ENCODE measurements at places on chromosomes 5 and 9.

DNA sequence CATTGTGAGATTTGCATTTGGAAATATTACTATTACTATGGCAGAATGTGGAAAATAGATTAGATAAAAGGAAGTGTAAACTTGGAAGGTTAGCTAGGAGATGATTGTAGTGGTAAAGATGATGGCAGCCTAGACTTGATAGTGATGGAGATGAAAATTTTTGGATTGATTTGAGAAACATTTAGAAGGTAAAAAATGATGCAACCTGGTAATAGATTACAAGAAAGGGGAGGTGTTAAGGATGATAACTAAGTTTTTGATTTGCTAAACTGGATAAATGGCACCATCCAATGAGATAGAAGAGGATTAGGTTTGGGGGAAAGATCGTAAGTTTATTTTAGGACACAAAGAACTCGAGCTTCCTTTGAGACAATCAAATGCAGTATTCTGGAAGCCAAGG lies 8.9 kb upstream of the SLC30A5 start:
- DNase-seq, result no peak

DNA sequence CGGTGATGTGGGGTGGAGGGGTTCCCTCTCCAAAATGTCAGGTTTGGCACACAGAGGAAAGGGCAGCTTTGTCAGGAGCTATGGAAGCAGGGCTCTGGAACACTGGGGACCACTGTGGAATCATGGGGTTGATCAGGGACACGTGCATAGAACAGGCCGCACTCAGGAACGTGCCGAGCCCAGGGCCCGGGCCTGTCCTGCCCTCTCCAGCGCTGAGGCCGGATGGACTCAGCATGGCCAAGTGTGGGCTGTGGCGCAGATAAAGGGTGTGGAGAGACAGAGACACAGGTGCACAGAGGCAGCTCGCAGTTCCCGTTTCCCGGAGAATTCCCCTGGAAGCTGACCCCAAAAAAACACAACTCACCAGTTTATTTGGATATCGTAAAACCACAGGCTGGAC lies 37.8 kb upstream of the SLC6A3 start:
- DNase-seq, result no peak

DNA sequence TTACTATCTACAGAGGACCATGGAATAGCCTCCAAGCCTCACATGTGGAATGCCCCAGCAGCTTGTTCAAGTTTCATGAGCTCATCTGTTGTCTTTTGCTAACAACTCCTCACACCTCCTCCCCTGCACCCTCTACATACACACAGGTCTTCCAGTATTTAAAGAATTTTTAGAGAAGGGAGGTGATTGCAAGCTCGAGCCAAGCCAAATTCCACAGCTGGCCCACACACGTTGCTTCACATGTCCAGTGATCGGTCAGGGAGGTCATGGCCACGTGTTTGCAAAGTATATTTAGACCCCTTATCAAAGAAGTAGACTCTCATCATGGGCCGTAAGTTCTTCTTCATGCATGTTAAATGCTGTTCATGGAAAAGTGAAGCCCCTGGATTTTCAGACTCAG lies 281.7 kb downstream of the OSTF1 start:
- no peak for DNase-seq

GRCh38 chr9:113808391-113809358 lies 67.4 kb upstream of the ZNF618 start:
- no peak for DNase-seq

DNA sequence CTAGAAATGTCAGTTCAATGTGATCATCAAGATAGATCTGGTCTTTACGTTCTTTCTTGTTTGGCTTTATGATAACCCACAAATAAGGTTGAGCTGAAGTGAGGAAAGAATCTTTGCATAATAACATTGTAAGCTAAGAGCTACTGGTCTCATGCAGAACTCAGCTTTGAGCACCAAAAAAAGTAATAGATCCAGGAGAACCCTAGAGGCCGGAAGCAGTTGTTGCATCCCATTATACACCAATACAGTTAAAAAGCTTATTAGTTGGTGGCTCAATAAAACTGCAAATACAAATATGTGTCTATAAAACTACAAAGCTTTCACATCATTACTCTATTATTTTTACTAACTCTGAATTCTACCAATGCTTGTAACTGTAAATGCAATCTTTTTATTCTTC lies 85.5 kb upstream of the NUDT12 start:
- no peak for DNase-seq

- peak; percentile 69 for DNase-seq
Observed at GRCh38 chr9:131585375-131585774, 40.1 kb downstream of the PRRT1B start.
